A549 treated with DMSO at 1 μM for 4 hours (cell line): ENCODE measurements at places on chromosomes 6 and 20. TPM values are rescaled to one million over a fixed set of nuclear protein-coding genes. Genes with fewer than 3 reads are reported as not detected.

The GCM1 gene
- 0.03 to 0.07 TPM in 2 of 5 replicates, not detected in the others for total RNA-seq

The NFATC2 gene
- 8.3 to 11.7 TPM (median 9.4 TPM) in 5 replicates for total RNA-seq

The CST5 gene
- total RNA-seq = not detected in 5 replicates

The RSPH4A gene
- total RNA-seq = 0.17 to 0.26 TPM (median 0.24 TPM) in 5 replicates

The TCF15 gene
- not detected in 5 replicates for total RNA-seq
